Kidney capillary endothelial cell (primary cell): ENCODE measurements at places on chromosomes 12 and 14.
A peak's percentile ranks its signal among the peaks of the same experiment; 100 is the strongest.

DNA sequence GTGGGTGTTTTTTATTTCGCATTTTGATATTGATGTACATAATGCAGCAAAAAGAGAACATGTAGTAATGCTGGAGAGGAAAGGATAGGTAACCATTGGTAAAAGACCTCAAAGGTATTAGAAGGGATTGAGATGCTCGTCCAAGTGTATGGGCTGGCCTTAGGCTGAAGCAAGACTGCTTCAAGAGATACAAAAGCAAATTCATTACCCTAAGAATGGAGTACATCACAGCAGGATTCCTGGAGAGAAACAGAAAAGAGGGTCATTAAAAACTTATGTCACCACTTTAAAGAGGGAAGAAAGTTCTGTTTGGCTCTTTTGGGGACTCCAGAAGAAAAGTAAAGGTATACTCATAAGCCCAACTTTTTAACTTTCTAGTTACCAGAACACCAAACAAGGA is 420.5 kb downstream of the ZFP36L1 start:
- no peak for DNase-seq

GRCh38 chr14:87940382-87940781 is 52.6 kb downstream of the GALC start:
- DNase-seq, result no peak

DNA sequence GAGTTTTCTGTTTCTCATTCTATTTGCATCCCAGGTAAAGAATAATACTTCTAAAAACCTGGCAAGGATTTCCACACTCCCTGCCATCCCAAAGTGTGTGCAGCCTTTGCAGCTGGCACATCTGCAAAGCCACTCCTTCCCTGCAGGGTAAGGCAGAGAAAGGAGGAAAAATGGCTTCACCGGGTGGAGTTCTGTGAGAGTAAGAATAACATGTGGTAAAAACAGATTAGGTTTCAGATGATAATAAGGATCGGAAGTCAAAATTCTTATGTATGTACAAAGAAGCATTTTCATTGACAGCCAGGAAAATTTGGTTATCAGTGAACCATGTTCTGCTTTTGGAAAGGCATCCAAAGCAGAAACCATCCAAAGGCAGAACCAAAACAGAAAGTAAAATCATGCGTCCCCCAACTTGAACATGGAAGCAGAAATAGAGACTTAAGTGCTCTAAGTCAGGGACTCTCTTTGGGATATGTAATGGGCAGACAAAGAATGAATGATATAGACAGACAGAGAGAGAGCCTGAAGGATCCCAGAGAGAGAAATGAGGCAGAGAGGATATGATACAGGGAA is 192.6 kb upstream of the CCDC196 start:
- no peak for DNase-seq

DNA sequence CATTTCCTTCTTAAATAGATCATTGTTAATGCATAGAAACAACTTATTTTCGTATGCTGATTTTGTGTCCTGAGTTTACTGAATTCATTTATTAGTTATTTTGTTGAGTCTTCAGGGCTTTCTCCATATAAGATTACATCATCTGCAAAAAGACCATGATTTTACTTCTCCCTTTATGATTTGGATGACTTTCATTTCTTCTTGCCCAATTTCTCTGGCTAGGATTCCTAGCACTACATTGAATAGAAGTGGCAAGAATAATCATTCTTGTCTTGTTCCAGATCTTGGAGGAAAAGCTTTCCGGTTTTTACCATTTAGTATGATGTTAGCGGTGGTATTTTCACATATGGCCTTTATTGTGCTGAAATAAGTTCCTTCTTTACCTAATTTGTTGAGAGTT is 303.0 kb upstream of the RTL1 start:
- no peak for DNase-seq

GRCh38 chr14:101121508-101122139 is 218.1 kb upstream of the RTL1 start:
- DNase-seq, result no peak

GRCh38 chr12:39846304-39846703 is 226.7 kb upstream of the ABCD2 start:
- no peak for DNase-seq

DNA sequence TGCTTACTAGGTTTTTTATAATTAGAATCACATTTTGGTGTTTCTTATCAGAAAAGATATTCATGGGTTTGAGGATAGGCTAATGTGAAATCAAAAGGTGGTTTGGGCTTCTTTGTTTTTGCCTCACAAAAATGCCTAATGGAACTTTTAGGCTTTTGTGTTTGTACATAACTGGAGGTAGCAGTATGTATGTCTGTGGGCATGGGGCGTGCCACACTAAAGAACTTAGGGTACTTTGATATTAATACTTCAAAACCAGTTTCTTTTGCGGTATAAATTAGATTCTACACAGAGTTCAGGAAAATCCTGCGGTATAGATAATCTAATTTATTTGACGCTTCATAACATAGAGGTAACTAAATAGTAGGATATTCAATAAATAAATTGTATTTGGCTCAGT is 1.9 kb downstream of the ETV6 start:
- no peak for DNase-seq

GRCh38 chr14:76257111-76257803 is 105.5 kb downstream of the GPATCH2L start:
- DNase-seq, result no peak

- no peak for DNase-seq
Observed at GRCh38 chr12:7751394-7751793, 4.2 kb upstream of the CLEC4C start.

DNA sequence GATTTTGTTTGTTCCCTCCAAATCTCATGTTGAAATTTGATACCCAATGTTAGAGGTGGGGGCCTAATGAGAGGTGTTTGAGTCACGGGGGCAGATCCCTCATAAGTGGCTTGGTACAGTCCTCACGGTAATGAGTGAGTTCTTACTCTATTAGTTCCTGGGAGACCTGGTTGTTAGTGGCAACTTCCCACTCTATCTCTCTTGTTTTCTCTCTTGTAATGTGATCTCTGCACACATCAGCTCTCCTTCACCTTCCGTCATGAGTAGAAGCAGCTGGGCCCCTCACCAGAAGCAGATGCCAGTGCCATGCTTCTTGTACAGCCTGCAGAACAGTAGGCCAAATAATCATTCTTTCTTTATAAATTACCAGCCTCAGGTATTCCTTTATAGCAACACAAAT is 29.6 kb upstream of the KCNK10 start:
- no peak for DNase-seq

DNA sequence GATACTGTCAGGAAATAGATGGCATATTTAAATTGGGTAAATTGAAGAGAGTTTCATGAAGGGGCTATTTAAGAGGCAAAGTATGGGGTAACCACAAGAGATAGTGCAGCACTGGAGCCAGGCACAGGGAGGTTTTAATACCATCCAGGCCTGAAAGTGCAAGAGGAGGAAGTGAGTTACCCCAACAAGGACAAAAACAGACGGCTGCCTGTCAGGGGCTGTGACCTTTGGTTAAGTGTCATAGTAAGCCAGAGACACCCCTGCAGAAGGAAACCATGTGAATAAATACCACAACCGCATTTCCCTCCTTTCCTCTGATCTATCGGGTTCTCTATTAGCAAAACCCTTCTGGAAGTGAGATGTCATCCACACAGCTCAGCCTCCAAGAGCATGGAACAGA is 122.0 kb upstream of the DHRS4 start:
- DNase-seq, result no peak

DNA sequence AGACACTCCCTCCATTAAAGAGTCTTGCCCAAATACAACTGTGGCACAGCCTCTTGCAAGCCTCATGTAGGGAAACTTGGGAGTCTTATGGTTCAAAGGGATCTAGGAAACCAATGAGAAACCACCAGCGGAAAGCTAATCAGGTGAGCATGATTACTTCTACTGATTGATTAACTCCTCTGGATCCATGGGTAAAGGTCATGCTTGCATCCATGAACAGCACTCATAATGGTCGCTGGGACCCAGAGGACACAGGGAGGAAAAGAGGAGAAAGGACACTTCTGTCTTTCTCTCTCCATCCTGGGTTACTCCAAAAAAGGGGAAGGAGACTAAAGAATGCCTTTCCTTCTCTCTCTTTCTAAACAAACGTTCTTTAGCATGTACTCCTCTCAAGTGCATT is 1397.2 kb downstream of the LRFN5 start:
- no peak for DNase-seq

GRCh38 chr12:119500209-119500608 is 93.4 kb upstream of the TMEM233 start:
- no peak for DNase-seq

- peak; percentile 87 for DNase-seq
Observed at GRCh38 chr12:108565976-108566375, 3.6 kb downstream of the ISCU start.

DNA sequence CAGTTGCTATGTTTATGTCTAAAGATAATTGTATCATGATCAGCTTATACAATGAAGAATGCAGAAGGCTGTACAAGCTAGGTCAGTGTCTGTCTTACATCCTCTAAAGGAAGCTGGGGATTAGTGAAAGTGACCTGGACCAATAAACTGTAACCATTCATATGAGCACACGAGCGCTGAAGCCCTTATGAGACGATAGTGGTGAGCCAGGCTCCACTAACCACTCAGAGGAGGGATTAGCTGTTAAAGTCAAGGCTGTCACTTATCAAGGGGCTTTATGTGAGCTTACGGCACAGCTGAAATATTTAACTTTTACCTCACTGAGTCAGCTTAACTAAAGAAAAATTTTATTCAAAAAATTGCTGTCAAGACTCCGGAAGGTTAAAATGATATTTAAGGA is 30.3 kb downstream of the NDUFA12 start:
- no peak for DNase-seq

GRCh38 chr14:21652209-21652808 is 1.3 kb upstream of the OR4E2 start:
- no peak for DNase-seq

GRCh38 chr12:122729583-122730214 is 945 bp downstream of the HCAR1 start:
- DNase-seq, result no peak

DNA sequence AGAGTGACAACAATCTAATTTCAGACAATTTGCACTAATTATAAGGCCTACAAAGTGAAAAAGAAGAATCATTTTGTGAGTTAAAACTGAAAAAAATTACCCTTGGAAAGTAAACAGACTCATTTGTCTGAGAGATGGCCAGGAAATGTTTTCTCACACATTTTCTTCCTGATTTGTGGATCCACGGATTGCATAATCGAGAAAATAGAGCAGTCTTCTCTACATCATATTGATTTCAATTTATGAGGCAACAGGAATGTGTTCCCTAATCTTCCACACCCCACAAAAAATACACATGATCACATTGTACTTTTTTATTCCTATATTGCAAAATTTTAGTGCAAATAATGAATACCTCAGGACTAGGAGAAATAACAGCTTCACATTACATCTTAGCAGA is 160.8 kb downstream of the CCER1 start:
- no peak for DNase-seq

DNA sequence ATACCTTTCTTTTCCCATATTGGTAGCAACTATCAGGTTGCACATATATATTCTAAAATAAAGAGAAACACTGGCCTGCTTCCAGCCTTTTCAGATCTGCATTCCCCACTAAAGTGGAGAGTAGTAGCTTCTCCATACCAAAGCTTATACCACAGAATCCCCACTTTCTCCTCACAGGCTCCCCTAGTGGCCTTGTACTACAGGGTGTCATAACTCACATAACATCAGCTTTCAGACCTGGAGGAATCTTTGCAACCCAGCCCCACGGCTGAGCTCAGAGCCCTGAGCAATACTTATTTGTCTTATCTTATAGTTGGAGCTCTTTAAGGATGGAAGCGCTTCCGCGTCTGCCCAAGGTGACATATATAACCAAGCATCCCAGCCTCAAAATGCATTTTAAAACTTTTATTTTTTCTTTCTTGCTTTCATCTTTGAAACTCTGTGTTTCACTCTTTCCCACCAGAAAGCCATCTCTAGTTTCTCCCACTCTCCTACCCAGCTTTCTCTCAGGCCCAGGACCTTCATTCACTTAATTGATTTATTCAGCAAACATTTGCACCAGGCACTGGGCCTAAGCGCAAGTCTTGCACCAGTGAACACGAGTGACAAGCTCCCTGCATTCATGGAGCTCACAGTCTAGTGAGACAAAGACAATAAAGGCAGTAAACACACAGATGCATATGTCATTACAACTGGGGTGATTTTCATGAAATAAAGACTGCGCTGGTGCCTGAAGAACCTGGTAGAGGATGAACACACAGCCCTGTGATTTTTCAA is 254.7 kb downstream of the IPO8 start:
- DNase-seq, result no peak

DNA sequence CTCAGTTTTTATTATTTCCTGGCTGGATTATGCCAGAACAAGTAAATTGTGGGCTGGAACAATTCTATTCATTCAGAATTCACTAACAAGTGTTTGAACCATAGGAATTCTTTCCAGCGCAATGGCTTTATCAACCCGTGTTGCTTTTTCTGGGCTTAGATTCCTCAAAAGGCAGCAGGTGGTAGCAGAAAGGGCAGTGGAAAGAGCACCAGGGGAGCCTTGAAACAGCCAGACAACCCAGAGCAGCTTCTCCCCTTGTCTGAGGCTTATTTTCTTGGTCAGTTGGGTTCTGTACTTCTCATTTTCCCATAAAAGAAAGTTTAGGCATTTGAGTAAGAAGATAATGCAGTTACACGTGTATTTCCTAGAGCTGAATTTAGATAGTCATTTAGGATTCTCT is 130.7 kb downstream of the OTOGL start:
- no peak for DNase-seq

DNA sequence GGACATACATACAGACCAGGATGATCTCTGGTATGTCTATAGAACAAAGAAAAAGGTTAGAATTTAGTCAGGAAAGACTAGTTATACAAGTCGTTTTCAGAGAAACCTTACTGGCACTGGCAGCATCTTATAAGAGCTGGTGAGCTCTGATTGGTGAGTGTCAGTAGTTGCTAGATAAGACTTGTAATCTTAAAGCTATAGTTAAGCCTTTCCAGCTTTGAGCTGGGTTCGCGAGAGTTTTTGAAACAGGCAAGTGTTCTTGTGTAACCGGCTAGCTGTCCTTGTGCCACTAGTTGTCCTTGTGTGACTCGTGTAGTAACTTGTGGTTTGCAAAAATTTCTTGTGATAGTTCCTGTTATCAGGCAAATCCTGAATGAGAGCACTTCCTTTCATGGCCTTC is 740.9 kb downstream of the GALC start:
- no peak for DNase-seq

DNA sequence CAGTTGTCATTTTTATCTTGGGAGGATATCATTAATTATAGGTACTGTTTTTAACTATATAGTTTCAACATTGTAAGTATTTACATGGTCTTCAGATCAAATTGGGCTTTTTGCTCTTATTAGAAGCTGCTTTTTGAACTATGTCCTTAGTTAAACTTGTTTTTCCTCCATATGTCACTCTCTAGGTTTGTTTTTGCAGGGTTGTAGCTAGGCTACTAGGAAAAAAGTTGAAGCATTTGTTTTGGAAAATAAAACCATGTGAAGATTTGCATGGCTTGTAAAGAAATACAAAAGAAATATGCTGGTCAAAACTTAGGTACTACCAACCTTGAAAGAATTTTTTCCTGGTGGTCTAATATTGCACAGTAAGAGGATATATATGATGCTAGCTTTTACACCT is 3.4 kb downstream of the ARID2 start:
- no peak for DNase-seq

GRCh38 chr12:109252799-109253198 is 56.3 kb downstream of the FOXN4 start:
- DNase-seq, result no peak

- no peak for DNase-seq
Observed at GRCh38 chr12:18849761-18850160, 111.8 kb downstream of the CAPZA3 start.
